ENCODE measurements at places on chromosomes 4 and X.

GRCh38 chr4:101948951-101949350, 158.4 kb downstream of the BANK1 start:
- DNase-seq = no peak

DNA sequence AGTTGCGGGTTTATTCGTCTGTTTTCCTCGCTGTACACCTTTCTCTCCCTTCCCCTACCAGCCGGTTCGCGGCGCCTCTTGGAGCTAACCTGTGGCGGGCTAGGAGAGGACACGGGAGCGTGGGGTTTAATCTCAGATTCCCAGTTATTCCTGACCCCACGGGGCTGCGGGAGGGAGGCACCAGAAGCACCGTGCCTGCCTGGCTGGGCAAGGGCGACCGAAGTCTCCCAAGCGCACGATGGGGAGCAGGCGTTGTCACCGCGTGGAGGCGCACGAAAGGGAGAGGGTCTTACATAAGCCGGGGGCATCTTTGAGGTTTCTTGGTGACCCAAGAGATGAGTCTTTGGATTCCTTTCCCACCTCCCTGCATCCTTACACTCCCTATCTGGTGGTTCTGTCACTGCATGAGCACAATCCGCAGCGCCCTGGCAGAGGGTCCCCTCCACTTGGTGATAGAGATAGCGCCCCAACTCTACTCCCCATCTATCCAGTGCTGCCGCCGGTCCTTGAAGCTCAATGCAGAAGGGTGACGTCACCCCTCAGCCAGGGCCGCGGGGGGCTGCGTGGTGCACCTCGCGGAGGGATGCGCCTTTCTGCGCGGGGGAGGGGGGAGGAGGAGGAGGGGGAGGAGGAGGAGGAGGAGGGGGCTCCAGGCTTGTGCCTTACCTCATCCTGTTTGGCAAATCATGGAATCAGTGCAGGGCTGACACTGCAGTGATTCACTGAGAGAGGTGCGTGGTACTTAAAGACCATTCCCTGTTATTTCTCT, 793 bp downstream of the TSPAN7 start:
- DNase-seq = no peak

DNA sequence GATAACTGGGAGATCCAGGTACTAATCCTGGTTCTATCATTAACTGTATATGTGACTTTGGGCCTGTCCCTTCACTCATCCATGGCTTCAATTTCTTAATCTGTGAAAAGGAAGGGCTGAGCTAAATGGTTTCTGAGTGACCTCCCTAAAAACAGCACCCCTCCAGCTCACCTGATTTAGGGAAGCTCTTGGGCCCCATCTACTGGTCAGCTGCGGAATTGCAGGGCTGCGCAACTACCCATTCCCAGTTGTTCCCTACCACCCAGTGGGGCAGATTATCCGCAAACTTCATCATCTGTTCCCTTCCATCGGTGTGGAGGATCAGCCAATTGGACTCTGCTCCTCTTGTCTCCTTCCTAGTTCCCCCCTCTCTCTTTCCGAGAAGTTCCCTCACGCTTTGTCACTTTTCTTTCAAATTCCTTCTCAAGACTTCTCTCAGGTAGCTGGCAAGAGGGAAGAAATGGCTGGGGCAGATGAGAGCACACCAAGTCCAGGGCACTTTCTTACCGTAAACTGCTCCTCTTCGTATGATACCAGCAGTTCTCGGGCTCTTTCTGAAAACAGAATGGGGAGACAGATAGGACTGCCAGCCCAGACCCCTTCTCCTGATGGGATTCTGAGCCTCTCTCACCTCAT, 5.8 kb downstream of the LAS1L start:
- peak; percentile 53 for DNase-seq

DNA sequence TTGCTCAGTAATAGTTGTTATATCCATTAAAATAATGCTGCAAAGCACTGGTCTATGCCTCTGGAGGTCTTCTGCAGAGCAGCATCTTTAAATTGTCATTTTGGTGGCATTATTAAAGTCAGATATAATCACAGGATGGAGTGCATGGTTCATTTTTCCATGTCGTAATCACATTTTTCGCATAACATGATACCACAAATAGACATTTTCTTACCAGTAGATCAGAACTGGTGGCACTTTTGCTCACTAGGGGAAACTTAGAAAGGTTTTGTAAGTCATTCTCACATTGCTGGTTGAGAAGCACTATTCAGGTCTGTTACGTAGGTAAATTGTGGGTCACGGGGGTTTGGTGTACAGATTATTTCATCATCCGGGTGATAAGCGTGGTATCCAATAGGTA, 484.5 kb upstream of the PRKX start:
- no peak for DNase-seq

DNA sequence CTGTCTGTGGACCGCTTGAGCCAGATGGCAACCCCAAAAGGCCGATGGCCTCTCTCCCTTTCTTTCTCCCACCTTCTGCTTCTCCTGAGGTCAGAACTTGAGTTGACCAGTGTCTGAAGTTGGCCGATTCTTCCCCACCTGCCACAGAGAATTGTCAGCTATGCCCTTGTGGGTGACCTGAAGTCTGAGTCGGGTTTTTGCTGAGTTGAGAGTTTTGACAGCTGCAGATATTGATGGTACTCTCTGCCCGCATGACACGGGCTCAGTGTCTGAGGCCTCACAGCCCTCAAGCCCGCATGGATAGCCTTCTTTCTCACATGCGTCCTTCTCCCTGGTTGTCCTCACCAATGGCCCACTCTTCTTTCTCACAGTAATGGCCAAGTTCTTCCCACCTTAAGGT, 111.0 kb downstream of the EFNB1 start:
- DNase-seq = no peak

GRCh38 chrX:2701600-2701999, 10.5 kb downstream of the CD99 start:
- no peak for DNase-seq

GRCh38 chr4:2962614-2963174, 512 bp downstream of the NOP14 start:
- DNase-seq = no peak

GRCh38 chr4:169099771-169100180, 89.7 kb upstream of the CBR4 start:
- no peak for DNase-seq

GRCh38 chrX:123961268-123962005, at the start of gene STAG2:
Gene STAG2 (plus strand): TSS chrX:123961706. CDS start chrX:124022628, 60,922 bp downstream.
- peak; percentile 42 for DNase-seq

DNA sequence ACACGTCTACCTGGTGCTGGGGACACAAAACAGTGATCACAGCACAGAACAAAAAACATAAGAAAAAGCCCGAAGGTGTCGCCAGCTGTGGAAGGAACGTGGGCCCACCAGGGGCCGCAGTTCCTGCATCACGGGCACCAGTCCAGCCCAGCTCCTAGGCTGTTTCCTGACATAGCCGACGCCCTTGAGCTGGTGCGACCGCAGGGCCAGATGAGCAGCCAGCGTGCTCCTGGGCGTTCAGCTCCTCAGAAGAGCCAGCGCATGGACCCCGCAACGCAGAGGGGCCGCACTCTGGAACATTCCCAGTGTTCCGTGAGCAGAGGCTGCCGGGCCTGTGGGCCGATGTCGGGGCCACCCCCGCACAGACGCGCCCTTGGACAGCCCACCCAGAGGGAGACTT, 44.1 kb downstream of the GAK start:
- no peak for DNase-seq

DNA sequence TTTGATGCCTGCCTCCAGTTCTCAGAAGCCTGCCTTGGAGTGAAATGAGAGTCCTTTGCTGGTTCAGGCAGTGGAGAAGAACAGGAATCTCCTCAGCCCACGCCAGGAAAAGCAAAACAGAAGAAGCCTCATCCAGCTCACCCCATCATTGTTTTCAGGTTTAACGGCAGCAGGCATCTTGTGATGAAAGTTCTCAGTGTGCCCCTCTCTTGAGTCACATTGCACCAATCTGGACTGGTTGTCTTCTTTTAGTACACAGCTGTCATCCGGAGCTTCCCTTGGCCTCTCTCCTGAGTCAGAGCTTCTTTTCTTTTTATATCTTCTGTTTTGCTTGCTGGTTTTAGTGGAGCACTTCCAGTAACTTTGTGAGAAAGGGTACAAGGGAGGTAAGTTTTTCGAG, 50.9 kb downstream of the TSPAN7 start:
- no peak for DNase-seq

DNA sequence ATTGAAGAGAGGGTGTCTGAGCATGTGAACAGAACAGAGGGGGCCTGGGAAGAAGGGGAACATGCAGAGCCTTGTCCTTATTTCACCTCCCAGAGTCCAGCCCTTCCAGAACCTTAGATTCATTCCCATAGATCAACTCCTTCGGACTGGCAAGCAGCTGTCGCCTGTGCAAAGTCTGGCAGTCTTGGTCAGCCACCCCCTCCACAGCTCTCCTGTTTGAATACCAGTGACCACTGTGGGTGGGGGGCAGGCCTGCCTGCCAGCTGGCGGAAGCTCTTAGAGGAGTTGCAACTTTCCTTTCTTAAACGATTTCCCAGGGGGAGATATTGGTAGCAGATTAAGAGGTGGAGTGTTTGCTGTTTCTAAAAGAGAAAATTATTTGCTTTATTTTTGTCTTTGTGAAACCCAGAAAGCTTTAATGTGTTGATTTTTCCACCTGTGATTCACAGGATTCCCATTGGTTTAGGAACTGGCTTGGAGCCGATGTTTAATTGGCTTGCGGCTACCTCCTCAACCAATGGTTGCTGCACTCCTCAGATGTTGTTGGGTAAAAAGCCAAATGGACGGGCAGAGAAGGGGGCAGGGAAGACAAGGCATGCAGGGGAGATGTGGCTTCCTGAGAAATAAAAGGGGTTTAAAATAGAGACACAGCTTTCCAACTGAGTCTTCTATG, 62.2 kb upstream of the PRPS1 start:
- no peak for DNase-seq

- no peak for DNase-seq
Observed at GRCh38 chrX:41516999-41517765, 70.0 kb downstream of the NYX start.

DNA sequence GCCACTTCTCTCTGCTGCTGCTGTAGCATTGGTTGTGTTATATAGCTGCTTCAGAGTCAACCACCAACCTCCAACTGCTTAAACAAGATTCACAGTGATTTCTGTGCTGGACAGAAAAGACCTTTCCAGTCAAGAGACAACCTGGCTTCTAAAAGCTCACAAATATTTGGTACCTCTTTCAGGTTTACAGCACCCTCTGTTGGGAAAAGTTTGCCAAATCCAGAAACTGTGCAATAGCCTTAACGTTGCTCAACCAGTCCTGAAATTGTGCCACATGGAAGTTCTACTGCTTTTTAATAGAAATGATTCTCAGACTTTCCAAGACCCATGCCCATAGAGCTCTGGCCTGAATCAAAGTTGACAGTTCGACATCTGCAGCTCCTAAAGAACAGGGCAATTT, 842.1 kb upstream of the HTR2C start:
- DNase-seq = no peak

GRCh38 chrX:11429538-11430085, 136.4 kb downstream of the AMELX start:
- no peak for DNase-seq

Data from stimulated activated CD4-positive, alpha-beta T cell treated with anti-CD3 and anti-CD28 coated beads, Interleukin-2, amount 100 ng/mL, for 48 hours (primary cell).